ENCODE measurements at places on chromosomes 11 and 22.

DNA sequence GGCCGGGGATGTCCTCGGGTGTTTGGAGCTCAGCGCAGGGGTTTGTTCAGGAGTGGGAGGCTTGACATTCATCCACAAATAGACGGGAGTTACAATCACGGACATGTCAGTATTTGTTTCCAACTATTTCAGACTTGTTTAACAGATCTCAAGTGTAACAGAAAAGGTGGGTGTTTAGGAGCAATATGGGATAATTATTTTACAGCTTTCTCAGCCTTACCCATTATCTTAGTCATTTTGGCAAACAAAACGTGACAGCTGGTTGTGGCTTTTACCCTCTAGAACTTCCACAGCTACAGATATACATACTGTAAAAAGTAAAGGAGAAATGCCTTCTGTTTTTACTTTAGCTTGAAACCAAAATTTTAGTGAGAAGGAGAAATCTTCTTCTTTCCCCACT is 178.7 kb upstream of the TMEM45B start:
- DNase-seq = no peak

DNA sequence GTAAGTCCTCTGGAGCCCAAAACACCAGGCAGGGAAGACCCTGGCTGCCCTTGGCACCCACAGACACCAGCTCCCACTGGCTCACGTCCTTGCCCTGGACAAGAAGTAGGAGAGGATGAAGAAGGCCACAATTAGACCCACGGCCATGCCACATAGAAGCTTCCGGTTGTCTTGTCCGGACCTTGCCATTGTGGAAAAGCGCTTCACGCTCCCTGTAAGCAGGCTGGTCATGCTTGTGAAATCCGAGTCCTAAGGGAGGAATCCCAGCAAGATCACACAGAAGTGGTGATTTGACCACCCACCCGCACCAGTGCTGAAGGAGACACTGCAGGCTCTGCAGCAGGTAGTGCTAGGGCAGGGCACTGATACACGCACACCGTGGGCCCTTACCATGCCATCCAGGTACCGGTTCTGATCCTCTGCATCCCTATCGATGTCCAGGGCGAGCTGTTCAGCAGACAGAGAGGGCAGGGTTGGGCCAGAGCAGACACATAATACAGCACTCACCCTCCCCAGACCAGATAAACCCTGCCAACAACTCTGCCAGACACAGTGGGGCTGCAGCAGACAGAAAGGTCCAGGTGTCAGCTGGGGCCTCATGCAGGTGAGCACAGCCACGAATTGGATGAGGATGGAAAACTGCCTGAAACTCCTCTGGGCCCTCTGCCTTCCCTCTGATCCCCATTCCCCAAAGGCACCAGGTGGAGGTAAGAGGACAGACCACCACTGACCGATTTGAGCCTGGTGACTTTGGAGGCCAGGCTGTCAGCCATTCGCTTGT is 1.8 kb downstream of the BET1L start:
- DNase-seq = no peak

DNA sequence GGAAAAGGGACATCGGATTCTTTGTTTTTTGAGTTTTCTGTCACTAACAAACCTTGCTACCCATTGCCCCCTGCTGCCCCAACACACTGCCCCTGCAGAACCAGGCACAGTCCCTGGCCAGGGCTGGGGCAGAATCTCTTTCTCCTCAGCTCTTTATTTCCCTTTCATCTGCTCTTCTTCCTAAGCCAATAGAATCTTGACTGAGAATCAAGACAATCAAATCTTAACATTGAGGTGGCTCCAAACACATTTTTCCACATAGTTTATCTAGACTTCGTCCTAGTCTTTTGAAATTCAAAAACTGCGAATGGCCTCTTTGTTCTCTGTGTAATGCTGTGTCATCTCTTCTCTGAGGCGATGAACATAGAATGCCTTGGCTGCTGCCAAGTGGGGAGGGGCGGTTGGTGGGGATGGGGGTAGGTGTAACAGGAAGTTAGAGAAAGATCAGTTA is 16.1 kb upstream of the NTM start:
- DNase-seq = no peak

DNA sequence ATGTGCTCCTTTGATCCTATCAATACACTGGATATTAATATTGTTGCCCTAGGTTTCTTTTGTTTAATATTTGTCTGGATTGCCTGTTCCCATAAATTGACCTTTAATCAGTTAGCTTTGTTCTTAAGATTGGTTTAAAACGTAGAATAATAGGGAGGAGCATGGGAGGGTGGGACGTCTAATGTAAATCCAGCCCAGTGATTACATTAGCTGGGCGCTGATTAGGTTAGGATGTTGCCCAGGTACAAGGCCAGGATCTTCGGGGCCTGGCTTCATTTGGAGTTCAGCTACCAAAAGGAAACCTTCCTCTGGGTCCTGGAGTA is at the start of gene SRSF8:
Gene SRSF8 (plus strand): TSS at position 204 of the 323 bp plus-strand sequence. CDS start 308 bp downstream, outside the sequence.
- DNase-seq = no peak

DNA sequence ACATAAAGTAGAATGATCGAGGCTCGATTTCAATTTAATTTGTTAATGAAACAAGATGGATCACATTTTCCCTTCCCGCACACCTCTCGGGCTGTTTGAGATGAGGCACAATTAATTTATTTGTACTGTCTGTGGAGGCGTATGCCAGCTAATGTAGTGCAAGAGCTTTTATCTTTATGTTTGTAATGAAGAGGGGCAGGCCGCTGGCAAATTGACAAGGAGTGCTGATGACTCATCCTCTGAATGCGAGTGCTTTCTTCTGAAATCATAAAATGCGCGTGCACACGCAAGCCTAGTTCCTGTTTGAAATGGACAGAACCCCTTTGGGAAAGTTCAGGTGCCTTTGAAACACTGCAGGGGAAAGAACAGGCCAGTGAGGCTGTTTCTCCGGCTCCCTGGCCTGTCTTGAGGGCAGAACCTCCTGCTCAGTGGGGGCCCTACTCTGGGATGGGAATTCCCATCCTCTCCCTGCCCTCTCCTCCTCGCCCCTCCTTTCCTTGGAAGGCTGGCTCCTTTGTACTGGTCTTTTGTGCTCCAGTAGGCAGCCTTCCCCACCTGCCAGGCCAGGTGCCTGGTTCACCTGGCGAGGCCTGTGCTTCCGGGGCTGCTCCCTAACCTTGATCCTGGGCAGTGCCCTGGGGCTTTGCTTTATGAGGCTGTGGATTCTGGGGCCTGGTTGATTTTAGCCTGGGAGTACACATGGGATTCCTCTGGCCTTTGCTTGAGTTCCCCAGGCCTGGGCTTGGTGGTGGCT is 50.3 kb downstream of the TEAD1 start:
- no peak for DNase-seq

- DNase-seq = no peak
Observed at GRCh38 chr11:78415338-78415737, 2.3 kb downstream of the GAB2 start.

- no peak for DNase-seq
Observed at GRCh38 chr11:132866783-132867545, 665.3 kb downstream of the OPCML start.

GRCh38 chr11:95283650-95284049 is 52.6 kb upstream of the SESN3 start:
- DNase-seq = no peak

- no peak for DNase-seq
Observed at GRCh38 chr11:115670538-115671205, 166.5 kb upstream of the CADM1 start.

- DNase-seq = peak; percentile 94
Observed at GRCh38 chr11:65857853-65858680, at the start of gene CFL1. TSS of gene CFL1 (minus strand) at chr11:65858180. CDS start at chr11:65858099, 81 bp downstream.

GRCh38 chr11:70202920-70203750 is at the start of gene FADD:
TSS of gene FADD (plus strand) at chr11:70203296. CDS start at chr11:70203460, 164 bp downstream.
- DNase-seq = peak; percentile 81

GRCh38 chr11:121767433-121767832 is 314.7 kb upstream of the SORL1-AS1 start:
- no peak for DNase-seq

DNA sequence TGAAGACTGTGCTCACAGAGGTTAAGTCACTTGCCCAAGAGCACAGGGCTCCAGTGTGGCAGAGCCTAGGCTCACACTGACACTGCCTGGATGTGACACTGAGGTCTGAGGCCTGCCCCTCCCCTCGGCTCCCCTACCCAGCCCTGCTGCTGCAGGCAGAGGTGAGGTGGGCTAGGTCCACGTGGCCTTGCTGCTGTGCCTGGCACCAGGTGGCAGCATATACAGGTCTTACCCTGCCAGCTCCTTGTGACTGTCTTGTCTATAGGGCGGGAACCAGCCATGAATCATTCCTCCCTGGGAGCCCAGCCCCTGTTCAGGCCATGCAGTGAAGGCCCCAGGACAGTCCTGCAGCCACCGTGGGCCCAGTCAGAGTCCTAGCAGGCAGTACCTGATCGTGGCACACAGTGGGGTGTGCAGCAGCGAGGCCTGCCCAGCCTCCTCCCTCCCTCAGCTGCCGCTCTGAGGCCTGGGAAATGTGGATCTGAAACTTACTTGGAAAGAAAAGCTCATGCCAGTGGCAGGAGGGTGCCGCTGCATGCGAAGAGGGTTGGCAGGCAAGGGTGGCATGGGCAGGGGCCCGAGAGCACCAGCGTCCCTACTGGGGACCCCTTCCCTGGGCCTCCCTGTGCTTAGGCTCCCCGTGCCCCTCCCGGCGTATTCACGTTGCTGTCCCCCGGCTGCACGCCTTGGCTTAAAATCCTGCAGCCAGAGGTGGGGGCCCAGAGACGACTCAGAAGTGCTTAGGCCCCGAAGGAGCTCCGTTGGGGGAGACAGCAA is 1.2 kb upstream of the CERK start:
- peak; percentile 57 for DNase-seq

GRCh38 chr11:68337399-68337835 is 25.0 kb downstream of the LRP5 start:
- no peak for DNase-seq

GRCh38 chr11:29312812-29313211 is 704.0 kb downstream of the KCNA4 start:
- no peak for DNase-seq

DNA sequence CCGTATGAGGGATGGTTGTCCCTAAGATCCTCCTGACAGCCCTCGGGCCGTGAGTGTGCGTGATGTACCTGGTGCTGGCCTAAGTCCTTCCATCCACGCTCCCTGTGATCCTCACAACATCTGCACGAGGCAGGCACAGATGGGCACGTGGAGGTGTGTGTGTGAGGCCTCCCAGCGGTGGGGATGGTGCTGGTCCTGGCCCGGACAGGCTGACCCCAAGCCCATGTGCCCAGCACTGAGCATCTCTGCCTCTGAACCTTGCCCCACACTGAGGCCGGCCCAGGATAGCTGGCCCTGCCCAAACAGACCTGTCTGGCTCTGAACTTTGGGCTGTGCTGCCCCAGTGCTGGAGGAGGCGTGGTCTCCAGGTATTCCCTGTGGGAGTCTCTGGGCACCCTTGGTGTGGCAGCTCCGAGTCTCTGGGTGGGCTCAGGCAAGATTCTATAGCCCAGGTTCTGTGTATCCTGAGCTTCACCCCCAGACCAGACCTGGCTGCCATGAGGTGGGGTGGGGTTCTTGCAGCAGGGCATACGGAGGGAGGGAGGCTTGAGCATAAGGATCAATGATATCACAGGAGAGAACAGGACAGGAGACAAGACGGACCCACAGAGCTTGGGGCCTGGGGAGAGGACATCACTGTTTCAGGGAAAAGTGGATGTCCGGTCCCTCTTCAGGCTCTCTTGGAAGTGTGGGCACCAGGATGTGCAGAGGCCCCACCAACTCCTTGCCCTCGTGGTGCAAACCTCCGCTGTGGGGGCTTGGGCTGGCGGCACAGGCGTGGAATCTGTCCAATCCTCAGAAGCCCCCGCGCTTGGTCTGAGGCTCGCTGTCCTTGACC is 881.8 kb downstream of the BRD1 start:
- DNase-seq = no peak

DNA sequence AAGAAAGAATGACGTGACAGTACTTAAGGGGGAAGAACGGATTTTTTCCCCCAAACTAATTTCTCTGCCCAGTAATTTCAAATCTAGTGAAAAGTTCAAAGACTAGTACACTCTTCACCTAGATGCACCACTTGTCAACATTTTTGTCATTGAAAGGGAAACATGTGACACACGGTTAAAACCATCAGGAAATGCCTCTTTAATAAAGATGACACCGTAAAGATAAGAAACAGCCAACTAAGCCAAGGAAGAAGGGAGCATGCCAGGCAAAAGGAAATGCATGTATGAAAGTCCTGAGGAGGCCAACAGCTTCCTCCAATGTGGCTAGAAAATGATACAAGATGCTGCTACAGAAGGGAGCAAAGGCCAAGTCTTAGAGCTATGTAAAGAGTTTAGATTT is 49.4 kb downstream of the RSF1 start:
- no peak for DNase-seq

DNA sequence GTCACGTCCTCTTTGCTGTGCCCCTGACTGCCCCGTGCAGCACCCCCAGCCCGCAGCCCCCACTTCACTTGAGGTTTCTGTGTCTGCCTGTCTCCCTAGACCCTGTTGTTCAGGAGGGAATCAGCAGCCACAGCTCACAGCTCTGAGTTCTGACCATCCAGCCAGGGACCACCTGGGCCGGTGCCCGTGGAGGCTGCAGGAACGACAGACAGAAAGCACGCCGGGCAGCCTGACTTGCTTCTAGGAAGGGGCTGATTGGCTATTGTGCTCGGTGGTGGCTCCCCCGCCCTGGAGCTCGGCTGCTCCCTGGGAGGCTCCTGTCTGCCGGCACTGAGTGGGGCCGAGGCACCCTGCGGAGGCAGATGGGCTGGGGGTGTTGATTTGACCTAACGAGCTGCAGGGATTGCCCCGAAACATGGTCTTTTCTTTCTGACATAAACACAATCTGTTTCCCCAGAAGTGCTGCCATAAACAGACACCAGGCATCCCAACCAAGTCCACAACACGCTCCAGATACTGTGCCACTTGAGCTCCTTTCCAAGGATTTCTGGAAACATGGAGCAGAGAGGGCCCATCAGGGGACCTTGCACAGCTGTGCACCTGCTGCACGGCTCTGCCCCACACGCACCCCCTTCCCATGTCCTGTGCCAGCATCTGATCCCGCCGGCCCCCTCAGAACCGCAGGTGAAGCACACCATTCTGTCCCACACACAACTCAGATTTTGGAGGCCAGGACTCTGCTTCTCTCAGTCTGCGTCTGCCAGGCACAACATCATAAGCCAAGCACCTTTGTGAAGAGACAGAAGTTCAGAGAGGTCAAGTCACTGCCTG is 855.9 kb downstream of the TBC1D22A start:
- DNase-seq = no peak

- DNase-seq = no peak
Observed at GRCh38 chr22:19896665-19897355, 42.1 kb upstream of the GNB1L start.

- no peak for DNase-seq
Observed at GRCh38 chr11:121466063-121466794, 13.5 kb upstream of the SORL1-AS1 start.

GRCh38 chr11:11537372-11537771 is 84.4 kb downstream of the GALNT18 start:
- DNase-seq = no peak

- no peak for DNase-seq
Observed at GRCh38 chr11:17635551-17635938, 83.8 kb upstream of the MYOD1 start.

DNA sequence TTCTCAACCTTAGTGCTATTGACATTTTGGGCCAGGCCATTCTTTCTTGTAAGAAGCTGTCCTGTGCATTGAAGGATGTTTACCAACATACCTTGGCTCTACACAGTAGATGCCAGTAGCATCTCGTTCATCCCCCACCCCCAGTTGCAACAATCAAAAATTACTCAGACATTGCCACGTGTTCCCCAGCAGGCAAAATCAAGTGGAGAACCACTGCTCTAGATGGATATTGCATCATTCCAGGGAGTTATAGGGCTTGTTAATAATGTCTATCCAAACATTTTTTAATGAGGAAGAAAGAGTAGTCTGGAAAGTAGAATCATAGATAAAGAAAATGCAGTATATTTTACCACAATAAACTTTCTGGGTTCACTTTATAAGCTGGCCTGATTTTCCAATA is 64.1 kb downstream of the PRMT3 start:
- DNase-seq = no peak

All from stimulated activated CD8-positive, alpha-beta memory T cell treated with anti-CD3 and anti-CD28 coated beads, Interleukin-2, amount 100 ng/mL, for 1 hour (primary cell).